Cardiac muscle cell (in vitro differentiated cells and primary cell): ENCODE measurements at places on chromosomes 7 and 10.

GRCh38 chr7:97187067-97187466 lies 69.6 kb downstream of the SDHAF3 start:
- DNase-seq = peak; percentile 21

DNA sequence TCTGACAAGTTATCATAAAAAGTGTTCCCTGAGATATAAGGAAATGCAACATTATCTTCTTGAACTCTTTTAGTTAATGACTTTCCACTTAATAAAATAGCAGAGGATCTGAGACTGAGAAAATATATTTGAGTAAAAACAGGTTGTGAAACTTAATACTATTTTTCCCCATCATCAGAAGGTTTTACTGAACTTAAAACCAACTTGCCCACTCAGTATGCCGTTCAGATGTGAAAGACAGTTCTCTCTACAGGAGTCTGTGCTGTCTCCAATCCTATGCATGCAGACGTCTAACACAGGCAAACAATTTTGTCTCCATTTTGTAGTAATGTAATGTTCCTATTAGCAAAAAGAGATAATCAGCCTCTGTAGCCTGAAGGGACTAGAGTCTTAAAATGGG lies 38.2 kb upstream of the CYP2C18 start:
- no peak for DNase-seq

DNA sequence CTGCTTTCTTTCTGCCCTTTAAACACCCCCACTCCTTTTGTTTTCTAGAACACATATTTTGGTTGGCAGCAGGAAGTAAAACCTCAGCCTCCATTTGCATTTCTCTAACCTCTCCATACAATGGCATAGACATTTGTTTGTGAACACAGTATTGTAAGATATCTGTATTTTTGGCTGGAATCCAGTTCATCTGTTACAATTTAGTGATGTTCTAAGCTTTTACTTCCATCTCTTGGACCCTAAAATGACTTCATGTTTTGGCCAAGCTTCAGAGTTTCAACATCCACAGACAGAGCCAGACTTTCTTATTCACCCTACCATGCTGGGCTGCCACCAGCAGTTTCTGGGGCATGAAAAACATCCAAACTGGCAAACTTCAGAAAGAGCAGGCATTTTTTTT lies 21.1 kb upstream of the AUTS2 start:
- peak; percentile 55 for DNase-seq

GRCh38 chr7:7718492-7718891 lies at the start of gene RPA3:
Gene RPA3, minus strand, starts transcription at chr7:7718607. Its CDS starts 78,189 bp downstream, at chr7:7640418.
- DNase-seq = no peak

GRCh38 chr10:94279835-94280709 lies 82.7 kb downstream of the NOC3L start:
- DNase-seq = peak; percentile 73

DNA sequence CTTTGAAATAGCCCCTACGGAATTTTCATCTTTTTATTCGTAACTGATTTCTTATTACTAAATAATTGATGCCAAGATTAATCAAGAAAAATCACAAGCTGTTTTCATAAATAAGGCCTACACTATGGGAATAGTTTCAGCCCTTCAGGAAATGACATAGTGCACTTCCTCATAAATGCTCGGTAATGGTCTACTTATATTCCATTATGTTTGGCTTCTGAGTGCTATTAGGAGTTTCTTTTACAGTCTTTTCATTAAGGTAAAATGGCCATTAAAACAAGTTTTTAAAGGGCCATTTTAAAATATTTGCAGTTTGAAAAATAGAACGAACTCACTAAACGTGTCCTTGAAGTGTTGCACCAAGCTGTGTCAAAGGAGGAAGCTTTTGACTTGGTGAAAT lies 174.5 kb downstream of the DNAH11 start:
- DNase-seq = no peak

DNA sequence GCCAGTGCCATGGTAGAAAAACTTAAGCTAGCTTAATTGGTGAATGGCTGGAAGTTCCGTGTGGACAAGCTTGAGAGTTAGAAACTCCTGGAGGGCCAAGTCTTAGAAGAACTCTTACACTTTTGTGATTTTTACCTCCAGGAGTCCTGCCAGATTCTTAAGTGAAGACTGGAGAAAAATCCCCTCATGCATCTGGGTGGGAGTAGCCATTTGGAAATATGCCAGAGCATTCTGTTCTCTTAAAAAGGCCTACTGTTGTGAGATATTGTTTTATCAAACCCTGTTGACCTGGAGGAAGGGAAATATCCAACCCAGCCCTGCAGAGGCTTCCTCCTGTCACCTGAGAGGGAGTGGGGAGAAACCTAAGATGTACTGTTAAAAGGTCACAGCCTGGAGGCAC lies 17.6 kb upstream of the MCM10 start:
- peak; percentile 40 for DNase-seq

DNA sequence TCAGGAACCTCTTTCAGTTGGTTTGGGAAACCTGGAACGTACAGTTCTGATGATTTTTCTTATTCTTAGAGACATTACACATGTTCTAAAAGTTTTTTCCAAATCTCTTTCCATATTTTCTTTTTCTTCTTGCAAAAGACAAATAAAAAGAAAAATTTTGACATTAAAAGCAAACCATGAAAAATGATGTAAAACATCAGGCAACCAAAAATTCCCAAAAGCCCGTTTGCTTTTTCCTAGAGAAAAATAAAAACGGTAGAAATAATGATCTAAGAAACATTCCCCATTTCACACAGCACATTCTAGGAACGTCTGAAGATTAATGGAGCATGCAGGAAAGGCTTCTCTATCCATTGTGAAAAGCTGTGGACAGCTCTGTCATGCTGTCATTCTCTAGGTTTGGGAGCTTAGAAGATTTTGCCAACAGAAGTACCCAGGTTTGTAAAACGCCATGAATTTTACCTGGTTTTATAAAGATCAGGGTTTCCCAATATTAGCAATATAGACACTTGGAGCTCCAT lies 11.2 kb upstream of the PRTFDC1 start:
- no peak for DNase-seq

- no peak for DNase-seq
These were observed 125.3 kb downstream of the REEP3 start for GRCh38 chr10:63646491-63646890.

- peak; percentile 9 for DNase-seq
These were observed 11.7 kb upstream of the TMEM106B start for GRCh38 chr7:12199363-12199762.

- DNase-seq = no peak
These were observed 10.8 kb upstream of the SEMA3C start for GRCh38 chr7:80929619-80930018.

GRCh38 chr10:52649511-52649910 lies 123.1 kb downstream of the MBL2 start:
- no peak for DNase-seq

- DNase-seq = no peak
These were observed 104.6 kb downstream of the HECTD2 start for GRCh38 chr10:91514787-91515186.

DNA sequence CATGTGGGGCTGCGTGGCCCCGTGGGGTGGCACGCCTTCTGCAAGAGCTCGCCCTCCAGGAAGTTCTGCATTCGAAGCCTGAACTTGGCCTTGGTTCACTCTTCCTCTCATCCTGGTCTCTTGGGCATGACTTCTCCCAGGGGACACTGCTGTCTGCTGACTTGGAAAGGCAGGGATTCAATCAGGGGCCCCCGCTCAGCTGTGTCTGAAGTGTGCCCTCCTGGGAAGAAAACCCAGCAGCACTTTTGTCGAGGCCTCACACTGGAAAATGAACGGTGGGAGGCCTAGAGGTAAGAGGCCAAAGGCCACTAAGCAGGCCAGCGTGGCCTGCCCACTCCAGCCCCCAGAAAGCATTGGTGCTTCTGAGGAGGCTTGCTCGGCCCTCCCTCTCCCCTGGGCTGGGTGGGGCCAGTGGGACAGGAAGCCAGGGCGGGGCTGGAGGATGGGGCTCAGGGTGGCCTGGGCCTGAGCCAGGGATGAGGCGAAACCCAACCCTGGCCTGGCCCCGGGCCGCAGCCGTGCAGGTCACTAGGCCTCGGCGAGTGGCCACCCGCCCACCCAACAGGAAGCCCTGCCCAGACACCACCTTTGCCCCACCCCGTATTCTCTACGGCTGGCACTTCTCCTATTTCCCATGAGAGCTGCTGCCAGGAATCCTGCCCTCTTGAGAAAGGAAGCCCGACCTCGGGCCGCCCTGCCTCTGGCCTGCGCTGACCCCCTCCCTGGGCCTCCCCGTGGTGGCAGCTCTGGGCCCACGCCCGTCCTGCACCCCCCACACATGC lies 81.1 kb downstream of the ZMIZ1 start:
- DNase-seq = no peak

DNA sequence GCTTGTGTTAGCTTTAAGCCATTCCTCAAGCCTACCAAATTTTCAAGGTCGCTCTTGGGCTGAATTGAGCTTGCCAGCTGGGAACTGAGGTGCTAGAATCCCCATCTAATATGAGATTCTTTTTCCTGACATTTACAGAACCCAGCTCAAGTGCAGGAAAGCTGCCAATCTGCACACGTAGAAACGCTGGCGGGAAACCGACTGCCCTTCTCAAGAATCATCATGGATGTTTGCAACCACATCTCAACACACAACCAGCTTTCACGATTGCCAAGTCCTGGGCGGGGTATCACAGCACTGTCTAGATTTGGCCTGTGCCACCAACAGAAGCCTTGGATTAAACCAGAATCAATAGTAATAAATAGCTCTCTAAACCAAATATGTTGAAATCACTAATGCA lies 203.7 kb downstream of the DIP2C start:
- no peak for DNase-seq

DNA sequence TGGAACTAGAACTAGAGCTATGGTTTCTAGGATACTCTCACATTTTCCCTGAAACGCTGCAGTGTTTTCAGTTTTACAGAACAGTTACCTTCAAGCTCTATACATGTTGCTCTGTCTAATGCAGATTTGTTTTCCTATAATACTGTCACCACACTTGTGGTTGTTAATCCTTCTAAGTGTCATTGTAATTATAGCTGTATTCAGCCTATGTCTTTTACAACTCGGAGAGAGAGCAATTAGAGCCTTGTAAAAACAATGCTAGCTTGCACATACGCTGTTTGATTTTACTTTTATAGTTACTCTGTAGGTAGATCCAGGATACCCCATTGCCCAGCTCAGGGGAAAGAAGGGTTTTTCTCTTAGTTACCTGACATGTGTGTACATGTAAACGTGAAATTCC lies 55.1 kb downstream of the ATOH7 start:
- no peak for DNase-seq

DNA sequence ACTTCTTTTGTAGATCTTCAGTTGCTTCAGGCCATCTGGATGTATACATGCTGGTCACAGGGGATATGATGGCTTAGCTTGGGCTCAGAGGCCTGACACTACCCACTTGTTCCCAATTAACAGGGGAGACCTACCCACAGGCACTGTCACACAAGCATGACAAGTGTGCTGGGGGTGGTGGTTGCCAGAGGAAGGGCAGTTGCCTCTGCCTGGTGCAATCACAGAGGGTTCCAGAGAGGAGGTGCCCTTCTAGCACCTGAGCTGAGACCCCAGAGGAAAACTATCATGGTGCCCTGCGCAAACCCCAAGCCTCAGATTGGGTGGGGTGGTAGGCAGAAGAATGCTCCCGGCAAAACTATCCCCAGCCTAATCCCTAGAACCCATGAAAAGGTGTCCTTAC lies 65.6 kb upstream of the NANOS1 start:
- no peak for DNase-seq

DNA sequence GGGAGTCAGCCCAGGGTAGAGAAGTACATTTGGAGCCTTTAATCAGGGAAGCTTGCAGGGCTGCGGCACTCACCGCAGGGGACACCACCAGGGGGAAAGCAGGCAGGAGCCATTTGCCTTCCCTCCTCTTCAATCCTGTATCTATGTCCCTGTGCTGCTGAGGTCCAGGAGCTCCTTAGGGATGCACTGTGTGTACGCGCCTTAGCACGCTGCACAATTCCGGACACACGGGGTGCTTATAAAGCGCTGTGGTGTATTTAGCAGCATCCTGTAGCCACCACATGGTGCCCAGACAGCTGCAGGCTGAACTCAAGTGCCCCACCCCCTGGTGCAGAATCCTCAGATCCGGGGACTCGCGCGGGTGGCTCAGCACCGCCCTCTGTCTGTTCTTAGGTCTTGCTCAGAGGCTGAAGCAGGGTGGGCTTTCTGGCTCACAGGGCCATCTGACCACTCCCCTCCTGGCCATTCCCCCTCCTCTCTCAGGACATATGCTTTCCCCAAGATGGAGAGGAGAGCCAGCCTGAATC lies 421.4 kb downstream of the SDK1 start:
- peak; percentile 2 for DNase-seq

DNA sequence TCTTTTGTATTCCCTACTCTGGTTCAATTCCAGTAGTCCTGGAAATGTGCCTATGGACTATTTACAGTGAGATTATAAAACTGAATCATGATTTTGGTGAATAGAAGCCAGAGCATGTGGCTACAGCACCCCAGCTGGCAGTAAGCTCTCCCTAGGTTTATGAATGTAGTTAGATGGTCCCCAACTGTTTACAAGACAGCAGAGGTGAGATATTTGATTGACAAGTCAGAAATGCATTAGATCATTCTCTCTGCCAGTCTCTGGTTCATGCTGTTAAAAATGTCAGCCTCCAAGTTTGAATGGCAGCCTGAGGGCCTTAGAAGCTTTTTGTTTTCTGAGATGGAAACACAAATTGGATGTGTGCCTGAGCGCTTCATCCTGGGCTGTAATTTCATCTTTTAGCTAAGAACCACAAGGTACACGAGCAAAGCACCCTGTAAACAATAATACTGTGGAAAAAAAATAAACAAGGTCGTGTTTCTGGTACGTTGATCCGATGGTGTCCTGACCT lies 85.0 kb downstream of the BTRC start:
- no peak for DNase-seq

- no peak for DNase-seq
These were observed 107.1 kb downstream of the RNF32 start for GRCh38 chr7:156747718-156748117.

GRCh38 chr7:108200326-108200725 lies 70.2 kb upstream of the LAMB4 start:
- no peak for DNase-seq

GRCh38 chr7:153847828-153848227 lies 204.4 kb upstream of the DPP6 start:
- no peak for DNase-seq

DNA sequence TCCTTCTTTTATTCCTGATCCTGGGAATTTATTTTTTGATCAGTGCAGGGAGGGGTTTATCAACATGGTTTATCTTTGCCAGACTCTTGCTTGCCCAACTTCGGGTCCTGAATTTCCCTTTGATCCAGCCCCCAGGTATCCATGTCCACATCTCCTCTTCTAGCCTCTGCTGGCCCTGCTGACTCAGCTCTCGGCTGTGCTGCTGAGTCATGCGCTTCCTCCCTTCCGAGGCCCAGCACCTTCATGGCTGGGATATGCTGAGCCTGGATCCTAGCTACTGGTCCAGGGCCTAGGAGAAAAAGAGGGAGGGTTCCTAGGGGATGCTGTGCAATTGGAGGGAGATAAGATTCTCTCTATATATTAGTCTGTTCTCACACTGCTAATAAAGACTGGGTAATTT lies 380.7 kb upstream of the SHH start:
- DNase-seq = no peak

DNA sequence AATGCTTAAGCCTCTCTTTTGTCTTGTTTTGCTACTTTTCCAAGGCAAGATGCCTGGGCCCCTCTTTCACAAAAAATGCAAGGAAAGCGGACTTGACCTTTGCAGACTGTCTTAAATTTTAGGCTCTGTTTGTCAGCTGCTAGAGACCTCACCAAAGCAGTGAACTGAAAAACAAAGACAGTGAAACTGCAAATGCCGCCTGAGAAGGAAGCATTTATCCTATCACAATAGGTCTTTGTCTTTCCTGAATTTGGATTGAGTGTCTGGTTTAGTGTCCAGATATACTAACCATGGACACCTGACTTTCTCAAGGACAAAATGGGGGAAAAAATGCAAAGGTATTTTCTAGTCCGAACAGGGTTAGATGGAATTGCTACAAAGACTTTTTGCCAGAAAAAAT lies 256.9 kb downstream of the INHBA start:
- DNase-seq = no peak

- DNase-seq = peak; percentile 84
These were observed 26.4 kb upstream of the GNA12 start for GRCh38 chr7:2870471-2870931.
